Smooth muscle cell of the coronary artery (primary cell): ENCODE measurements at places on chromosomes 12 and 14. TPM values are rescaled to one million over a fixed set of nuclear protein-coding genes. Genes with fewer than 3 reads are reported as not detected.

NAV3 gene
- total RNA-seq = 39.5 and 102 TPM in 2 replicates

FOXG1 gene
- total RNA-seq = under 0.01 TPM in 1 of 2 replicates, not detected in the other

SERPINA12 gene
- not detected in 2 replicates for total RNA-seq

MFAP5 gene
- total RNA-seq = 124 and 415 TPM in 2 replicates

E2F7 gene
- total RNA-seq = 3.0 and 26.4 TPM in 2 replicates

IL31 gene
- not detected in 2 replicates for total RNA-seq

CLEC2A gene
- 5.6 TPM in 1 of 2 replicates, not detected in the other for total RNA-seq

LPAR5 gene
- under 0.01 TPM in 1 of 2 replicates, not detected in the other for total RNA-seq

HELB gene
- 2.9 TPM in 2 replicates for total RNA-seq

COQ10A gene
- 5.9 and 6.9 TPM in 2 replicates for total RNA-seq

LRTM2 gene
- total RNA-seq = not detected in 2 replicates

SPX gene
- total RNA-seq = 0.23 TPM in 1 of 2 replicates, not detected in the other

TAS2R42 gene
- not detected in 2 replicates for total RNA-seq

PRB2 gene
- total RNA-seq = not detected in 2 replicates

TEX52 gene
- total RNA-seq = not detected in 2 replicates

KLRC3 gene
- total RNA-seq = not detected in 2 replicates

GPR132 gene
- 0.12 TPM in 1 of 2 replicates, not detected in the other for total RNA-seq

CMA1 gene
- not detected in 2 replicates for total RNA-seq

SOCS2 gene
- total RNA-seq = 9.2 TPM in 2 replicates

SLC39A5 gene
- not detected in 2 replicates for total RNA-seq

AMHR2 gene
- not detected in 2 replicates for total RNA-seq

PROX2 gene
- not detected in 2 replicates for total RNA-seq

PIP4K2C gene
- total RNA-seq = 5.9 and 13.3 TPM in 2 replicates

CIROP gene
- total RNA-seq = 0.12 TPM in 1 of 2 replicates, not detected in the other

MSRB3 gene
- total RNA-seq = 39.5 and 44.5 TPM in 2 replicates

CD27 gene
- not detected in 2 replicates for total RNA-seq

RPS6KA5 gene
- 0.59 and 2.6 TPM in 2 replicates for total RNA-seq

MYF5 gene
- total RNA-seq = not detected in 2 replicates

OTOGL gene
- 0.08 and 0.12 TPM in 2 replicates for total RNA-seq

XPOT gene
- 60.4 and 89.6 TPM in 2 replicates for total RNA-seq

CATSPERB gene
- total RNA-seq = 0.23 TPM in 1 of 2 replicates, not detected in the other

ADGRD1 gene
- total RNA-seq = 0.15 and 37.2 TPM in 2 replicates

SERPINA10 gene
- total RNA-seq = not detected in 2 replicates

TGM1 gene
- total RNA-seq = 1.6 and 2.5 TPM in 2 replicates

FIGNL2 gene
- 0.12 TPM in 1 of 2 replicates, not detected in the other for total RNA-seq

LTBP2 gene
- total RNA-seq = 99.9 and 429 TPM in 2 replicates

PIANP gene
- total RNA-seq = under 0.01 and 0.38 TPM in 2 replicates
